ENCODE measurements at places on chromosomes 7 and 10.

- no peak for DNase-seq
Observed at GRCh38 chr10:57917019-57917418, 350.7 kb downstream of the IPMK start.

- DNase-seq: no peak
Observed at GRCh38 chr7:46855851-46856250, 726.1 kb downstream of the TNS3 start.

DNA sequence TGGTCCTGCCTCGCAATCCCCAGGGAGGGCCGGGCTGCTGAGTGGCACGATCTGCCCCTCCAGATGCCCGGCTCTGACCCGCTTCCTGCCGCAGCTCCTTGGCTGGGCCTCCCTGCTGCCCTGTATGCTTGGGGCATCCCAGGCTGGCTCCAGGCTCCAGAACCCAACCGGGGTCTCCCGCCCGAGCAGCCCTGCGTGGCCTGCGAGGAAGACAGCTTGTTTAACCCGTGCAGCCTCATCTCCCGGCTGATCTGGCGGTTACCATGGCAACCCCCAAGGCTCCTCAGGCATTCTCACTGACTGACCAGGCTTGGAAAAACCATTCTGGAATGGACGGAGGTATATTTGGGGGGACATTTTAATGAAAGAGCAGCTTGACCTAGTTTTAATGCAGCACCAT, 232.4 kb upstream of the MYO3A start:
- peak; percentile 83 for DNase-seq

DNA sequence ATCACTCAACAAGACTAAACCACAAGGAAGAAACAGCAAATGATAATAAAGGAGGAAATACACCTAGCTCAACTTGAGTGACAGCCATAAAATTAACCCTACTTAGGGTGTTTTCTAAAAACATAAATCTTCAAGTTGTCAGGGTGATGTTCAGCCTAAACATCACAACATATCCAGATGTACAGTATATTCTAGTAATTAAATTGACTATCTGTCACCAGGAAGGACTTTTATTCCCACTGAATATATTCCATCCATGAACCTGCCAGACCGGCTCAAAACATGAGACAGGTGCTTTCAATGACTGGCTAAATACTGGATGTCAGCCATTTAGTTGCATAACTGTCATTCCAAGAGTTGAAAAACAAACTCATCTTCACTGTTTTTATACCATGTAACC, 298.1 kb upstream of the NEBL start:
- no peak for DNase-seq

GRCh38 chr7:69837387-69838068, 239.3 kb downstream of the AUTS2 start:
- no peak for DNase-seq

DNA sequence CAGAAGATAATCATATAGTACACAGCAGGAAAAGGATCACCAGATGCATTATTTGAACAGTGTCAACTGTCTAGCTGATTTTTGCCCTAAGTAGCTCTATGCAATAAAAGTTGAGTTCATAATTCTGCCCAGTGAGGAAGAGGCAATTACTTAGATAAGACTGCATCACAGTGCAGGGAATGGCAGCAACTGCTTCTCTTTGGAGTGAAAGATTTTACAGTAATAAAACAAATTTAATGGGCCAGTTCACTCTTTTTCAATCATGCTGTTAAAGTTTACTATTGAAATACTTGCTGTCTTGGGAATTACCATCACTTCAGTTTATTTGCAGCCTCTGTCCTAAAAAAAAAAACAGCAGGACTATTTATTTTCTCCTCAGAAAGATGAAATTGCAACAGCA, 907.9 kb downstream of the ANKRD7 start:
- no peak for DNase-seq

- DNase-seq: no peak
Observed at GRCh38 chr7:105580022-105580740, 1.1 kb downstream of the EFCAB10 start.

- DNase-seq: no peak
Observed at GRCh38 chr10:6269953-6270867, 67.5 kb downstream of the PFKFB3 start.

DNA sequence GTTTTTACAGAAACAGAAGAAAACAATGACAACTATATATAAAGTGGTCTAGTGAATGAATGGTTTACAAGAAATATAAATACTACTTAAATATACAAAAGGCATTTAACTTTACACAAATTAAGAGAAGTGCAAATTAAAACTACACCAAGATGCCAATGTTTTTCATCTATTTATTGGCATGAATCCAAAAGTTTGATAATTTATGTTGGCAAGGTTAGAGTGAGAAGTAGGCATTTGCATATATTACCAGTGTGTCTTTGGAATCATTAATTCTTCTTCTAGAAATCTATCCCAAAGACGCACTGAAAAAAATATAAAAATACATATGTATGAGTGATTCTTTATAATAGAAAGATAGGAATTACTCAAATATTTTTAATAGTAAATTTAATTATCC, 457.4 kb downstream of the MDFIC start:
- no peak for DNase-seq

DNA sequence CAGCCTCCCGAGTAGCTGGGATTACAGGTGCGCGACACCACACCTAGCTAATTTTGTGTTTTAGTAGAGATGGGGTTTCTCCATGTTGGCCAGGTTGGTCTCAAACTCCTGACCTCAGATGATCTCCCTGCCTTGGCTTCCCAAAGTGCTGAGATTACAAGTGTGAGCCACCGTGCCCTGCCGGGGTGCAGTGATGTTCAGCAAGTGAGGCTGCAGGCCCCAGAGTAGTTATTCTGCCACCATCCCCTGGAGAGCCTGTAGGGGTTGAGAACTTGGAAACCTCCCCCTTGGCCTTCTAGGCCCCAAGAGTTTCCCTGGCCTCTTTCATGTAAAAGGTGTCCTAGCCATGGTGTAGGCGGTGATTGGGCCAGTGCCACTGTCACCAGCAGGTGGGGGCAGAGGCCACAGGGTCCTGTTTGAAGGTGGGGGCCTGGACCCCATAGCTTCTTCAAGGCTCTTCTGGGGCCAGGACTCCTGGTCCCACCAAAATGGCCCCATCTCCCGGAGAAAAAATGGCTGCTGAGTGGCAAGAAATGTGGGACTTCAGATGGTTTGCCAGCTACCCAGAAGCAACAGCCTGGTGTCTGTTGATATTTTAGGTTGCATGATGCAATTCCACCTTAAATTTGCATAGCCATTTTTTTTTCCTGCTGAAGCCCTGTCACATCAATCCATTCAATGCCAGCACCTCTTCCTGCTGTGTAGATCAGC, 25.5 kb upstream of the INMT start:
- no peak for DNase-seq

Data from ecto neural progenitor cell (in vitro differentiated cells).